ENCODE measurements at places on chromosomes 4 and X.
A peak's percentile ranks its signal among the peaks of the same experiment; 100 is the strongest.

GRCh38 chrX:40496728-40497127 lies 84.0 kb upstream of the ATP6AP2 start:
- peak; percentile 49 for DNase-seq

DNA sequence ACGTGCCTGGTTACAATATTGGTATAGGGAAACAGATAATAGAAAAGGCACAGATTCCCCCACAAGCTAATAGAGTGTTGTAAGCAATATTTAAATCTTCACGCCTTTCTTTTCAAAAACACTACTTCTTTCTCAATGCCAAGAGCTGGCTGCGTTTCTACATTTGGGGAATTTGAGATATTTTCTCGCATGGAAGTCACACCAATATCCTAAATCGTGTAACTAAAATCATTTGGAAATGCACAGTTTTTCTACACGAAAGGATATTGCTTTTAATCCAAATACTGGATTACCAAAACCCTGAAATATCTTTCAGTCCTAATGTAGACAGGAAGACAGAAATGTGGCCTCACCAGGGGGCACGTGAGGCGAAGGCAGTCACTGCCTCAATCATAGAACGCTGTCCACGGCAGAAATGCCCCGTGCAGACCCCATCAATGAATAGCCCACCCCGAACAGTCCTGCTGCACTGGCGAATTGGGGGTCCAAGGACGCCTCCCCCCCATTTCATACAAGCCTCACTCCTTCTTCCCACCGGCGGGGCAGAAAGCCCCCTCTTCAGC lies 106.6 kb downstream of the NSUN7 start:
- no peak for DNase-seq

- no peak for DNase-seq
Observed at GRCh38 chrX:15438332-15438731, 54.1 kb upstream of the VEGFD start.

- DNase-seq, result no peak
Observed at GRCh38 chr4:99536848-99537247, 26.0 kb downstream of the C4orf17 start.

- no peak for DNase-seq
Observed at GRCh38 chrX:924017-924416, 288.4 kb downstream of the CRLF2 start.

- no peak for DNase-seq
Observed at GRCh38 chr4:74092957-74093356, 6.0 kb downstream of the CXCL2 start.

- peak; percentile 89 for DNase-seq
Observed at GRCh38 chrX:131704136-131704695, 160.3 kb downstream of the OR13H1 start.

DNA sequence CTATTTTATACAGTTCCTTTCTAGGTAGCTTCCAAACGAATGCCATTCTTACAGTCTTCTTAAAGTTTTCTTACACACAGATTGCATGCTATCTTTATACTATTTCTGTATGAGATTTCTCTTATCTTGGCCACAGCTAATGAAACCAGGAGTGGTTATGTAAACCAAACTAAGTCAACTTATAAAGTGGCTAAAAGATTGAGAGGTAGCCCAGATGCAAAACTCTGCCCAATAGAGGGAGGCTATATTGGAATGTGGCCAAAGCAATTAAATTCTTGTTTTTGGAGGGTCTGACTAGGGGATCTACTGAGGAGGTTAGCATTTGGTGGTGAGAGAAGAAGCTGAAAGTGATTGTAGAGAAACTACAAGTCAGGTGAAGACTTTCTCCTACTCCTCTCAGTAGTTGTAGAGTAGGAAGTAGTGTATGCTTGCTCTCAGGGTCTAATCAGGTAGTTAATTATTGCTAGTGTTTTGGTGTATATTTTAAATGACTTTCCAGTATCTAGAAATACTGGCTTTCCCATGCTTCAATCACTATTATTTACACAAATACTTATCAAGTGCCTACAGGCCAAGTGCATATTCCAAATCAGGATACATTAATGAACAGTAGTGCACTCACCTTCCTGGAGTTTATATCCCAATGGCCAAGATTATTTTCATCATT lies 104.2 kb upstream of the HPGD start:
- DNase-seq, result no peak

All from NCI-H1092 treated with DMSO at 0.1 percent for 48 hours (cell line).